ENCODE measurements at places on chromosomes 3 and 15.

- DNase-seq, result no peak
Measured at GRCh38 chr3:54988302-54988837, 60.5 kb upstream of the LRTM1 start.

- DNase-seq, result no peak
Measured at GRCh38 chr3:179330438-179330837, 7.6 kb downstream of the ZNF639 start.

- no peak for DNase-seq
Measured at GRCh38 chr15:25134546-25134945, 179.8 kb downstream of the SNRPN start.

DNA sequence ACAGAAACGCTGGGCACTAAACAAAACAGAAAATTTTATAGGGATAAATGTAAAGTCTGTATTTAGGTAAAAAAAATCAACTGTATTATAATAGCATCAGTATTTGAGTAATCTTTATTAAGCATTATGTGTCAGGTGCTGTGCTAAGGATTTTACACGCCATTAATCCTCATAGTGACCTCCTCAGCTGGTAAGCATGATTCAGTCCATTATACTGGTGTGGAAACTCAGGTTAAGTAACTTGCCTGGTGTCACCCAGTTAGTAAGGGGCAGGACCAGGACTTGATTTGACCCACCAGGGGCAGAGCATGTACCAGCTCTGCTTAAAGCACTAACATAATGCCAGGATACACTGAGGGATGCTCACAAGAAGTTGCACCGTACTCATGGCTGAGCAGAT lies 4.8 kb downstream of the MYO5C start:
- no peak for DNase-seq

GRCh38 chr15:98946301-98947255 lies 61.0 kb downstream of the PGPEP1L start:
- DNase-seq, result no peak

GRCh38 chr3:73699327-73699726 lies 74.6 kb upstream of the PDZRN3 start:
- DNase-seq, result no peak

DNA sequence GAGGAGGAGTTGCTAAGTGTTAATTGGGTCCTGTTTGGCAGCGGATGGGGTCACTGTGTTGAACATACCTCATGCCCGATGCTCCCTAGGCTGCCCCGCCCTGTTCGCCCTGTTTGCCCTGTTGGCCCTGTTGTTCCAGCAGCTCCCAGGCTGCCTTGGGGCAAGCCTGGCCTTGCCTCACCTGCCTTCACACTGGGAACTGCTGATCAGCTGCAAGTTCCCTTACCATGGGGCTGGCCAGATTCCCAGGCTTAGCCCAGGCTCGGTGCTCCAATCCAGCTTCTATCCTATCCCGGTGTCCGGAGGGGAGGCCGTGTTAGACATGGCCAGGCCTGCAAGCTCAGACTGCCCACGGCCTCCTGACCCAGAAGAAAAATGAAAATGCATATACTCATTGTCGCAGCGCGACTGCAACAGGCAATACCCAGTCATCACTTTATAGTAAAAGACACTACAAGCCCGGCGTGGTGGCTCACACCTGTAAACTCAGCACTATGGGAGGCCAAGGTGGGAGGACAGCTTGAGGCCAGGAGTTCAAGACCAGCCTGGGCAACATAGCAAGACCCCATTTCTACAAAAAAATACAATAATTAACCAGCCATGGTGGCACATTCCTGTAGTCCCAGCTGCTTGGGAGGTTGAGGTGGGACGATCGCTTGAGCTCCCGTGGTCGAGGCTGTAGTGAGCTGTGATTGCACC lies 42.9 kb upstream of the ZNF710 start:
- DNase-seq, result no peak

GRCh38 chr15:83062768-83063180 lies 4.3 kb downstream of the BTBD1 start:
- DNase-seq, result no peak

DNA sequence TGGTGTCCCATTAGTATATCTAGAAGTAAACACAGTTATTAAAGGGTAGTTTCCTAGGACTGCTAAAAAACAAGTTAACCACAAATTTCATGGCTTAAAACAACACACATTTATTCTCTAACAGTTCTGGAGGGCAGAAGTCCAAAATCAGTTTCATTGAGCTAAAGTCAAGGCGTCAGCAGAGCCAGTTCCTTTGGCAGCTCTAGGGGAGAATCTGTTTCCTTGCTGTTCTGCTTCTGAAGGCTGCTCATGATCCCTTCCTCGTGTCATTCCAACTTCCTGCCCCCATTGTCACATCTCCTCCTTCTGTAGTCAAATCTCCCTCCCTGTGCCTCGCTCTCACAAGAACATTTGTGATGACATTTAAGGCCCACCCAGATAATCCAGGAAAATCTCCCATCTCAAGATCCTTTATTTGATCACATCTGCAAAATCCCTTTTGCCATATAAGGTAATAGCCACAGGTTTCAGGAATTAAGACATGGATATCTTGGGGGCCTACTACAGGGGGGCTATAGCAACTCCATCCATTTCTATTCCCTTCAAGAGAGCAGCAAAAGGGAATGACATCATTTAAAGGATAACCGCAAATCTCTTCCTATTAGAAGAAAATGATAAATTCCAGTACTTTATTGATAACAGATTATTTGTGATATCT lies 50.1 kb downstream of the GPR176 start:
- DNase-seq, result no peak

GRCh38 chr3:15553749-15554148 lies 32.2 kb upstream of the COLQ start:
- no peak for DNase-seq

DNA sequence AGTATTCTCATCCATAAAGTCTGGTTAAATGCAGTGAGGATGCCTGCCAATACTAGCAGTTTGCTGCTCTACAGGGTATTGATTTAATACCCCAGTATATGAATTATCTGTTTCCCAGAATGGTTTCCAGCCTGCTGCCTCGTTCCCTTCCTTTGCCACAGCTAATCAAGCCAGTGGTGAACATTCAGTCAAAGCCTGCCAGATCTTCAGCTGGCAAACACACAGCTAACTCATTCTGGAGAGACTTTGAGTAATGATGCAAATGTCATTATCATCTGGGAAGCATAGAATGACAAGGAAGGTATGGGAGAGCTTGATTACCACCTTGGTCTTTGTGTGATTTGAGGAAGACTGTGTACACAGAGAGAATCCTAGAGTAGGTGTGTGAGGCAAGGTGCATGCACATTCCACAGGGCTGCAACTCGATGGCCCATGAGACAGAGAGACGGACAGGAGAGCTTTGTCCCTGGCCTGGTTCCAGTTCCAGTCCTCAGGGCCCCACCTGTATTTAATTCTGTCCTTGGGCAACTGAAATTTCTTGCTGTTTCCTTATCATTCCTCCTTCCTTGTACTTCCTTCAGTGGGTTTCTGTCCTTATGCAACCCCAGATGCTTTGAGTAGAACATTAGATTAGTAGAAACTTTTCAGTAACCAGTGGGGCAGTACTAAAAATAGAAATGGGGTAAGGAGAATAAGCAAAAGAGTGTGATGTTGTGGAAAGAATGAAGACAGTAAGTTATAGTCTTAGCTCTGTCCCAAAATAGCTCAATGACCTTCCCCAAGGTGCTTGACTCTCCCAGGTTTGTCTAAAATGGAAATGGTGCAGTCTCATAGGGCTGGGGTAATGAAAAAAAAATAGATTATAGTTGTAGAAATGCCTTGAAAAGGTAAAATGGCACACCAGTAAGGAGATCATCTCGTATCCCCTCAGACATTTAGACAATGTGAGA lies 72.5 kb downstream of the MITF start:
- DNase-seq, result no peak

GRCh38 chr3:189227249-189227648 lies 55.5 kb downstream of the TPRG1 start:
- DNase-seq, result no peak

- DNase-seq, result no peak
Measured at GRCh38 chr3:5428607-5429516, 241.4 kb downstream of the EDEM1 start.

- DNase-seq, result no peak
Measured at GRCh38 chr3:65500398-65501306, 538.1 kb downstream of the MAGI1 start.

- no peak for DNase-seq
Measured at GRCh38 chr3:23748398-23749110, 57.2 kb upstream of the UBE2E1 start.

- no peak for DNase-seq
Measured at GRCh38 chr15:90432253-90432652, 44.2 kb downstream of the IQGAP1 start.

DNA sequence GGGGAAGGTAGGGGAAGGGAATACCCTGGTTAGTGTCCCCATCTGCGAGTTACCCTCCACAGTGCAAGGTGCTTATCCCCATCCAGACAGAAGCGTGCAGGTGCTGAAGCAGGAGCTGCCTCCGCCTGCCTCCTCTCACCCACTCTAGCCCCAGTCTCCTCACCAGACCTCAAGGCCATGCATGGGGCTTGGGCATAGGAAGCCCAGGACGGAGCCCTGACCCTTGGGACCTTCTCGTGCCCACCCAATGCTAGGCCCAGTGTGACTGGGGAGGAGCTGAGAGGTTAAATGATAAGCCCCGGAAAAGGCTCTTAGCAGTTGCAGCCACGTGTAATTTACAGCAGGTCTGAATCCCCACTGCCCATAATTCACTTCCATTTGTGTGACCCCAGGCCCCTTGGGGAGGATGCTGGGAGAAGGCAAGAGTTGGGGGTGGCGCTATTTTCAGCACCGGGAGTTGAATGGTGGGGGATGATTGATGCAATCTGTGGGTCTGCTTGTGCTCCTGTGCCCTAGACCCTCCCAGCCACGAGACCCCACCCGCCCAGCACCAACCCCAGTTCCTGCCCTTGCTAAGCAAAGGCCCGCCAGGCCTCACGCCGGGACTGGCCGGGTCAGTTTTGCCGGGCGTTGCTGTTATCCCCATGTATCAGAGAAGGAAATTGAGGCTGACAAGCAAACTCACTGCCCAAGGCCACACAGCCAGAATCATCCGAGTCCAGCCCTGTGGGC lies 14.5 kb upstream of the PLXND1 start:
- DNase-seq, result no peak

GRCh38 chr3:188817935-188818269 lies 353.9 kb upstream of the TPRG1 start:
- no peak for DNase-seq

DNA sequence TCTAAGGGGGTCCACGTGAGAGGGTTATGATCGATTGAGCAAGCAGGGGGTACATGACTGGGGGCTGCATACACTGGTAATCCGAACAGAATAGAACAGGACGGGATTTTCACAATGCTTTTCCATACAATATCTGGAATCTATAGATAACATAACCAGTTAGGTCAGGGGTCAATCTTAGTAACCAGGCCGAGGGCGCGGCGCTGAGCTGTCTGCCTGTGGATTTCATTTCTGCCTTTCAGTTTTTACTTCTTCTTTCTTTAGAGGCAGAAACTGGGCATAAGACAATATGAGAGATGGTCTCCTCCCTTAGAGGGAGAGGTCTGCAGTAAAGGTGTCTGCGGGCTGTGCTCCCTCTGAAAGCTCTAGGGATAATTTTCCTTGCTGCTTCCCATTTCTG lies 261.3 kb downstream of the XXYLT1 start:
- no peak for DNase-seq

- DNase-seq, result no peak
Measured at GRCh38 chr3:101133652-101134051, 140.4 kb upstream of the ABI3BP start.

- no peak for DNase-seq
Measured at GRCh38 chr15:27648359-27648758, 450.8 kb downstream of the OCA2 start.

DNA sequence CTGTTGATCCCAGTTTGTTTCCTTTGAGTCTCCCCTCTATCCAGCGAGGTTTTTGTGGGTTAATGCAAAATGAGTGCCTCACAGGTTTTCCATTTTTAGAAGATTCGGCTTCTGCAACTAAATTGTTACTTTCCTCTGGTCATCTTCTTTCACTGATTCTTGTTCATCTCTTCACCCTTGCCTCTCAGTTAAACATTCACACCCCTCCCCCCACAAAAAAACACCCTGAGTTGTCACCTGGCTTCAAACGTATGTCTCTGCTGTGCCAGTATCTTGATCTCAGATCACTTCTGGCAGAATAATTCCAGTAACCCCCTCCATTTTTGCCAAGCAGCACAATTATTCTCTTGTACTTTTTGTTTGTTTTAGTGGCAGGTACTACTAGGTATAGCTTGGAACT lies 12.3 kb upstream of the CLDN16 start:
- DNase-seq, result no peak

DNA sequence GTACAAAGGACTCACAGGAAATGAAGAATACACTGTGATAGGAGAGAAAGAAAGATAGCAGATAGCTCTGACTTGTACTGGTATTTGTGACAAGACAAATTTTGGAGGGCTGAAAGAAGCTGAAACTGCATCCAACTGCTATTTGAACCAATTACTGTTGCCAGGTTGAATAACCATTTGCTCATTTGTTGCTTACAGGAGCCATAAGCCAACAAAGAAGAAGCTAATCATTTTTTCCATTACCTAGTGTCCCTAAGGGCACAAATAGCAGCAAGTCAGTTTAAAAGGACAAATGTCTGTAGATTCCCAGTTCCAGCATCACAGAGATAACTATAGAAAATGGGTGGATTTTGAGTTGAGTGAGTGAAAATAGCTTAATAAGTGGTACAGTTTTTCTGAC lies 376.9 kb upstream of the ARPP21 start:
- DNase-seq, result no peak

DNA sequence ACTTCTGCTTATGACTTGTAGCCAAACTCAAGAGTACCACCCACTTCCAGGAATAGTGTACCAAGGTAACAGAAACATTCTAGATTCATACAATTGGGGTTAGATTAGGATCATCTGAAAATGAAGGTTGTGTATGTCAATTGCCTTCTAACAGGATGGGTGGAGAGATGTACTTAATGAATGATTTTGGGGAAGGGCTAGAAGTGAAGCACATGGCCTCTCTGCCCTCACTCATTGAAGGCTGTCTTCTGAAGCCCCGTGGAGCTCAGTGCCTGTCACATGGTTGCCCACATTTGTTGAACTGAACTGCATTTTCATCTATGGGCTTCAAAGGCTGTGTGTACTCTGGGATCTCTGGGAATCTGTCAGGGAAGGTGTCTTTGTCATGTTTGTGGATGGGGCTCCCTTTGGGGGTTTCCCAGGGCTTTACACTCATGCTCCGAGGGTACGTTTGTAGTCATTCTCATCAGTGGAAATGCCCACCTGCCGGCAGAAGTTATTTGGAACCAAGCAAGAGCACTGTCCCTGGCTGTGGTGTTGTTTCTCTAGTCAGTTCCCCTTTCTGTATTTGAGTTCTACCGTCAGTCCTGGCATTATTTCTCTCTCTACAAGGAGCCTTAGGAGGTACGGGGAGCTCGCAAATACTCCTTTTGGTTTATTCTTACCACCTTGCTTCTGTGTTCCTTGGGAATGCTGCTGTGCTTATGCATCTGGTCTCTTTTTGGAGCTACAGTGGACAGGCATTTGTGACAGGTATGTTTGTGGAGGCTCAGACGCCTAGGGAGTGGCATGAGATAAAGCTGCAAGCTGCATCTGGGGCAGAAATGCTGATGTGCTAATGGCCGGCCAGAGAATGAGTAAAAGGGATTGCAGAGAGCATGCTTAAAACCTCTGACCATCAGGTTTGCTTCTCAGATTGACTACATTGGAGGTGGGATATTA lies 22.4 kb downstream of the CD86 start:
- DNase-seq, result no peak

Data from iPS-NIHi11 (cell line).